ENCODE measurements at places on chromosomes 13 and 19.

DNA sequence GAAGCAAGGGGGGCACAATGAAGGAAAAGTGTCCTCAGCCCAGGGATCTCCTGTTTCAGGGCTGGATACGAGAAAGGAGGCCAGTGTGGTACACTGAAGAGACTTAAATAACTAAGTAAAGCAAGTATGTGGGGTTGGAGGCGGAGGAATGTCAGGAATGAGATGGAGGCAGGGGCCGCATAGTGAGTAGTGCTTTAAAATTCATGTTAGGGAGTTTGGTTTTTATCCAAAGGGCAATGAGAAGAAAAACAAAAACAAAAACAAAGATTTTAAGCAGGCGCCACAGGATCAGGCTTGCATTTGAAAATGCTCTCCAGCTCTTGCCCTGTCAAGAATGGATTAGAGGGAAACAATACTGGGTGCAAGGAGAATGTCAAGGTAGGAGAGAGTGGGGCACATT lies 273.4 kb downstream of the DCLK1 start:
- DNase-seq, result no peak

GRCh38 chr13:40394304-40394985 lies 272.0 kb downstream of the FOXO1 start:
- no peak for DNase-seq

GRCh38 chr19:48302600-48302959 lies 22.8 kb upstream of the EMP3 start:
- DNase-seq, result no peak

DNA sequence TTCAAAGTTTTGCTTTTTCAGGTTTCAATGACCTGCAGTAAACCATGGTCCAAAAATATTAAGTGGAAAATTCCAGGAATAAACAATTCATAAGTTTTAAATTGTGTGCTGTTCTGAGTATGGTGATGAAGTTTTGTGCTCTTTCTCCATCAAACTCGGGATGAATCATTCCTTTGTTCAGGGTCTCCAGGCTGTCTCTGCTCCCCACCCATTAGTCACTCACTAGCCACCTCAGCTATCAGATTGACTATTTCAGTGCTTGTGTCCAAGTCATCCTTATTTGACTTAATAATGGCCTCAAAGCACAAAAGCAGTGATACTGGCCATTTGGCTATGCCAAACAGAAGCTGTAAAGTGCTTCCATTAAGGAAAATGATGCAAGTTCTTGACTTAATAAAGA lies 1140.4 kb downstream of the EFNB2 start:
- no peak for DNase-seq
